Hematopoietic multipotent progenitor cell treated with erythropoietin and hydrocortisone succinate and interleukin-3 and kit ligand, for 17 days (in vitro differentiated cells): ENCODE measurements at places on chromosomes 4 and X.

GRCh38 chrX:40278340-40279090 is 180.8 kb upstream of the BCOR start:
- no peak for DNase-seq

DNA sequence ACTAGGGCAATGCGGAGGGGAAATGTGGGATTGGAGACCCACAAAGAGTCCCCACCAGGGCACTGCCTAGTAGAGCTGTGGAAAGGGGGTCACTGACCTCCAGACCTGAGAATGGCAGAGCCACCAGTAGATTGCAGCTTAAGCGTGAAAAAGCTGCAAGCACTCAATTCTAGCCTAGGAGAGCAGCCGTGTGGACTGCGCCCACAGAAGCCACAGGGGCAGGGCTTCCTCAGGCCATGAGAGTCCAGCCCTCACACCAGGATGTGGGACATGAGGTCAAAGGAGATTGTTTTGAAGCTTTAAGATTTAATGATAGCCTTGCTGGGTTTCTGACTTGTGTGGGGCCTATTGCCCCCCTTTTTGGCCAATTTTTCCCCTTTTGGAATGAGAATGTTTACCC is 379.0 kb downstream of the INPP4B start:
- no peak for DNase-seq

DNA sequence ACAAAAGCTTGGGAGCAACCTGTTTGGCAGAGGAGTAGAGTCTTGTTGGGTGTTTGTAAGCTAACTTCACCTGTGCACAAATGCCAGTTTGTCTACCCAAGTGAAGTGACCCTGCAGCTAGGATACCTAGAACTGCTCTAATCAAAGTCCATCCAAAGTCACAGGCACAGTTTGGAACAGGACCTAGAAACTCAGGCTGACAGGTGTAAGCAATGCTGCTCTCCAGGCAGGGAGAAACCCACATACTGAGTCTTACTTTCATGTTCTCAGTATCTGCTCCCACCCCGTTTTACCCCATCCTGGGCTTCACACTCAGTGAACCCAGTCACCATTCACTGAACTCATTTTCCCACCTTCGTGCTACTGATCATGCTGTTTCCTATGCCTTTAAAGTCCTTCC is 40.3 kb downstream of the MAML3 start:
- no peak for DNase-seq

GRCh38 chr4:27463816-27464215 is 603.2 kb downstream of the STIM2 start:
- no peak for DNase-seq

GRCh38 chrX:39629001-39629400 is 468.8 kb downstream of the BCOR start:
- no peak for DNase-seq

- DNase-seq = no peak
Measured at GRCh38 chr4:111960241-111960667, 185.0 kb upstream of the FAM241A start.

DNA sequence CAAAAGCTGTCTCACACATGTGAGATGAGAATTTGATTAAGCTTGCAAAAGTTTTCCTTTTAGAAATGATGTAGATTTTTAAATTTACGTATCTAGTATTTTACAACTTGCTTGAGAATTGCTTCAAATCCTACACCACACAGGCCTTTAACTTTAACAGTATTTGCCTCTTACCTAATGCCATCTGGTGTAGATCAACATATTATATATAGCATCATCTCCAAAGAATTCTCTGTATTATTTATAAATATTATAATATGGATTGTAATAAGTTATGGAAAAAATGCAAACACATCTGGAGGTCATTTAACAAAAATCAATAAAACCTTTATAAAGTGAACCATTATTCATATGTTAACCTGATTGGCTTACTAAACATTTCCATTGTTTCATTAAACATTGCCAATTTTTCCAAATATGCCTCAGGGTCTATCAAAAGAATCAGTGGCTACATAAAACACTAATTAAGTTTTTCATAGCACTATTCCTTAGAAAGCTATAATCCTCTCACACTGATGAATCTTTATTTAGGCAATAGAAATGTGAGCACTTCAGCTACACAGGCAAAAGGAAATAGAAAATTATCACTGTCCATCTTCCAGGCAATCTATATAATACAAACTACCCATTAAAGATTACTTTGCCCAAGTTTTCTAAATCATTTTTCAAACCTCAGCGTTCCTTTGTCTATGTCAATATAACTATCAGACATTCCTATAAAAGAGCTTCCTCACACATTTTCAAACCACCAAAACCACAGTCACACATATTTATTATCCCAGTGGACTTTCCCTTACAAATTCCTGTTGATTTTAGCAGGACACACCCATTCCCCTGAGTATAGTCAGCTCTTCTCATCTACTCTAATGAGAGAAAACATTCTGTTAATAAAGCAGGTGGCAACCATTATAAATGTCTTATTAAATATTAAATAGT is 83.5 kb upstream of the INTU start:
- DNase-seq = no peak

DNA sequence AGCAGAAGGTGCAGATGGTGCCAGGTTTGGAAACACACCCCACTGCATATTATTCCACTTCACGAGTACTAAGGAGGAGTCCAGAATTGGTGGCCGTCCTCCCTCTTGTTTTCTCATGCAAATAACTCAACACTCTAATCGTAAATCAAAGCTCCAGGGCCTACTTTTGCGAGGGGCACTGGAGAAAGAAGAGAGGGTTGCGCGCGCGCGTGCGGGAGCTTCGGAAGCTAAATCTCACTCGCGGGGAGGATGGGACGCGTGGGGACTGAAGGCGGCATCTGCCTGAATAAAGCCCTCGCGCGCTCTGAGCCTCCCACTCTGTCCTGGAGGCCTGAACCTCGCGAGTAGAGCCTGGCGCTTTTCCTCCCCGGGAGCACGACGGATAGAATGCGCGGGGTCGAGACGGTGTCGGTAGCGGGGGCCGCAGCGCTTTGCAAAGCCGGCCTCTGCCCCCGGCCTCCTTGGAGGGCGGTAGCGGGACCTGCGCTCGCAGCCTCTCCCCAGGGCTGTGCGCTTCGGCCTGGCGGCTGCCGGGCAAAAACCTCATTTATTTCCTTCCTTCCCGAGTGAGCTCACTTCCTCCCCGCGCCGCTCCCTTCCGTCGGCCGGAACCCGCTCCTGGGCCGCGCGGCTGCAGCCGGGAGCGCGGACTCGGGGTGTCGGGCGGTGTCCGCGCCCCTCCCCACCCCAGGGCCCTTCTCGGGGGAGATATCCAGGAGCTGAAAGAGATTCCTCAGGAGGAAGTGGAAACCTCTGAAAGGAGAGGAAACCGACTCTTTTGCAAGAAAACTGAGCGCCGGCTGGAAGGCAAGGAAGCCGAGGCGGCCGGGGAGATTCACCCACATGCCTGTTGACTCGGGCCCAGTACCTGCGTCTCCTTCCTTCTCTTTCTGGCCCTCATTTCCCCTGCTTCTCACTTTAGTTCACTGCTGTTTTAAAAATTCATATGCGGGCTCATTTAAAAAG is 20.7 kb downstream of the HAND2 start:
- no peak for DNase-seq

DNA sequence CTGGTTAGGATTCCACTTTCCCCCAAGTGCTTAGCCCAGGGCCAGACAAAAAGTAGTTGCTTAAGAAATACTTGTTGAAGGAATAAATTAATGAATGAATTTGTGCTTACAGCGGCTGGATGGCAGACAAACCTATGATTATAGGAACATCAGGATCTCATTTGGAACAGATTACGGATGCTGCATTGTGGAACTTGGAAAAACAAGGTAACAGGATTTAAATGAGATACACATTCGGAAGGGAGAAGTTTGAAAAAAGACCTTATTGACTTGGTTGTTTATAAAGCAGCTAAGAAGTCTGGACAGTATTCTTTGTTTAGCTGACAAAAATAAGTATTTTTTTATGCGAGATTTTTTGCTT is 572 bp downstream of the EXOSC9 start:
- DNase-seq = no peak

GRCh38 chr4:69881173-69881773 is 21.3 kb upstream of the SULT1E1 start:
- DNase-seq = no peak

DNA sequence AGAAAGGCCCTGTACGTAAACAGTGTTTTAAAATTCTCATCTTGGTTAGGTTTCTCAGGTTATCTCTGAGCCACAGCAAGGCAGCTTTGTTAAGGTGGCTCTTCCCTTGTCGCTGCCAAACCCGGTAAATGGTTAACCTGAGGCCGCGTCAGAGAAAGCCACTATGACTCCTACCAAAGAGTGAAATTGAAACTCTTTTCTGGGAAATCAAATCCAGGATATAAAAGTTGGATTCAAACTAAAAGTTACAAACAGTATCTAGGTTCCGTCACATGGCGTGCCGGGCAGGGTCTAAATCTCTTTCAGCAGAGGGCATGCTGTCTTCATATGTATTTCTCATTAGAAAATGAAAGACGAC is 433 bp downstream of the MMAA start:
- no peak for DNase-seq

GRCh38 chrX:133053861-133054598 is 42.9 kb downstream of the USP26 start:
- DNase-seq = no peak

GRCh38 chrX:10518073-10518472 is 102.3 kb downstream of the MID1 start:
- no peak for DNase-seq

- DNase-seq = no peak
Measured at GRCh38 chr4:185145572-185145971, 2.5 kb downstream of the SLC25A4 start.

DNA sequence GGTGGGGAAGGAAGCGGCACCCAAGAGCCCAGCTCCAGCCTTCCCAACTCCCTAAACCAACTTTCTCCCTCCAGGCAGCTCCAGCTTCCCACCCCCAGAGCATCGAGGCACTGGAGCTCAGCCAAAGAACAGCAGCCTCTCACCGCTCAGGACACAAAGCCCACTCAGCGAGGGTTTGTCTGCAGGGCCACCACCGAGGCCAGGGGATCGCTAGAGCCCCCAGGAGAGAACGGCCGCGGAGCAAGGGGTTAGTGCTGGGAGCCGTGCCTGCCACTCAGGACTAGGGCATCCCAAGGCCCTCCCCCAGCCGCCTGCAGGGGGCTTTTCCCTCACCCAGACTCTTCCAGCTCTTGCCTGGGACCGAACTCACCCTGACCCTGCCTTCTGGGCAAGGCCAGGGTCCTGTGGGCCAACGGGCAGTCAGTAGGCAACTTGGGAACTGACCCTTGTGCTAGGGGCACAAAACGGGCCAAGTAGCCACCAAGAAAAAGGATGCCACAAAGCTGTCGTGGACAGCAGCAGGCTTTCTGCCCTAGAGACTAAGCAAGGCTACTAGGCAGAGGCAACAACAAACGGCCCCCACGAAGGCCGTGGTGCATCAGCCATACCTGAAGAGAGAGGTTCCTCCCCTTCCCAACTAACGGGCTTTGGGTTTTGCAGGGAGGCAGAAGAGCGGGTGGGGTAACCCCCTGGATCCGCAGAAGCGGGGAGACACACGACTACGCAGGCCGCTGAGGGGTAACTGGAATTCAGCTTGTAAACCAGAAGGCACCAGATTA is 2.3 kb downstream of the HCFC1 start:
- DNase-seq = peak; percentile 7

DNA sequence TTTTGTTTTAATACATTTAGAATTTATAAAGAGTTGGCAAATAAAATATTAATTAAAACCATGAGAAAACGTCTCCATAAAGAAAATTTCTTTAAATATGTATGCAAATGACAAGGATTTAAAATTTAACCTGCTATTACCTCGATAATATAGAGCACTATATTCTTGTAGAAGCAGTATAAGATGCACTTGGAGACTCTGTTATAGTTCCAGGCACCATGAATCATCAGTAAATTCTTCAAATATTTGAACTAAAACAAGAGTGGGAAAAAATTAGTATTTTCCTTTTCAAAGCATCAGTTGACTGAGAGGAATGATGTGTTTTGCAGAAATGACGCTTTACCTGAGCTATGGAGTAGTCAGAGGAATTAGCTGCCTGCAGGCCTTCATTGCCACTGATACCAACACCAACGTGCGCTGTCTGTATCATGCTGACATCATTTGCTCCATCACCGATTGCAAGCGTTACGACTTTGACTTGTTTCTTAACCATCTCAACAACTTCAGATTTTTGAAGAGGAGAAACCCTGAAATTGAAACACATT is 67.3 kb downstream of the SHISA3 start:
- no peak for DNase-seq

DNA sequence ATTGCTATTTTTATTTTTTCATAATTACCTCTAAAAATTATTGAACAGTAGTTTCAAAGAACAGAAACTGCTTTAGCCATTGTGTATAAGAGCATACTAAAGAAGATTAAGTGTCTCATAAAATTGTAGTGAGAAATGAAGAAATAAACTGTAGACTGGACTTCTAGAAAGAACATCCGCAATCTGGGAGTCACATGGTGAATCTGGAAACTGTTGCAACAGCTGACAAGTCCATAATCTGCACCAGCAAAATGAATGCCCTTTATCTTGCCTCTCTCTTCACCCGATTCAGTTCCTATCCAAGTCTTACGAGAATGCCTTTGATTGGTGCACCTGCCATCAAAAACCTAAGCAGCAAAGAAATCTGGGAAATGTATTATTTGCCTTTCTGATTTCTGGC is 312.9 kb downstream of the NAF1 start:
- no peak for DNase-seq

- no peak for DNase-seq
Measured at GRCh38 chr4:182062936-182063335, 180.3 kb upstream of the TENM3 start.

- DNase-seq = no peak
Measured at GRCh38 chr4:63123441-63123840, 1285.8 kb downstream of the TECRL start.

- DNase-seq = no peak
Measured at GRCh38 chr4:116101321-116101720, 984.1 kb downstream of the TRAM1L1 start.

DNA sequence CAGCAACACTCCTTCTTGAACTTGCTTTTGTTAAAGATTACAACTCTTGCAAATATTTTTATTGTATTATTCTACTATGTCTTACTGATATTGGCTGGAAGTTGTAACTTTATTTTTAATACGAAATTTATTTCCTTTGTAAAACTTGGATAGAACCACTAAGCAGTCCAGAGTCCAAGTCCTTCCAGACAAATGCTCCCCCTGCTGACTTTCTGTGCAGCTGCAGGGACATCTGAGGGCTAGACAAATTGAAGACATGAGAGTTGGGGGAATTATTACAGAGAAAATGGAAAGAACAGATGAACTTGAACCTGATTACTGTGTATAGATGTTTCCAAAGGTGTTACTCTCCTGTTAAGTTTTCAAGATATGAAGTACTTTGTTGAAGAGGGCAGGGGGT is 238.8 kb downstream of the GRIA3 start:
- no peak for DNase-seq

- no peak for DNase-seq
Measured at GRCh38 chr4:11368701-11369115, 60.0 kb downstream of the HS3ST1 start.

DNA sequence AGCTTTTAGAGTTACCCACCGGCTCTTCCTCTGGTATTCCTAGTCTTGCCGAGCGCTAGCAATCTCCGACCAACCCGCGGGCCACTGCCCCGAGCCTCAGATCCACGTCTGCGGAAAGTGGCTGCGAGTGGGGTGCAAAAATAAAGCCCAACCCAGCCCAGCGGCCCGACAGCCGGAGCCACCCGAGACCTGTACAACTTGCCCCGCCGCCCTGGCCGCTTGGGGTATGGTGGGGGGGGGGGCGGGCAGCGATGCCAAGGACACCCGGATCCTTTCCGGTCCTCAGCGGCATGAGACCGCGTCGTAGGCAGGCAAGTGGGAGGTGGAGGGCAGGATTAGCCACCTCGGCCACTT is 1.6 kb downstream of the SLITRK4 start:
- no peak for DNase-seq
